ENCODE measurements at places on chromosomes 7 and 10.

- no peak for DNase-seq
Measured at GRCh38 chr7:128117691-128118090, 86.5 kb upstream of the LRRC4 start.

- DNase-seq, result no peak
Measured at GRCh38 chr10:70538195-70538520, 59.6 kb downstream of the PALD1 start.

GRCh38 chr10:127720142-127720541 lies 16.8 kb upstream of the FOXI2 start:
- no peak for DNase-seq

GRCh38 chr10:5566614-5567013 lies 41.9 kb downstream of the CALML3 start:
- no peak for DNase-seq

- no peak for DNase-seq
Measured at GRCh38 chr7:75565132-75565837, 73.2 kb downstream of the SPDYE5 start.

DNA sequence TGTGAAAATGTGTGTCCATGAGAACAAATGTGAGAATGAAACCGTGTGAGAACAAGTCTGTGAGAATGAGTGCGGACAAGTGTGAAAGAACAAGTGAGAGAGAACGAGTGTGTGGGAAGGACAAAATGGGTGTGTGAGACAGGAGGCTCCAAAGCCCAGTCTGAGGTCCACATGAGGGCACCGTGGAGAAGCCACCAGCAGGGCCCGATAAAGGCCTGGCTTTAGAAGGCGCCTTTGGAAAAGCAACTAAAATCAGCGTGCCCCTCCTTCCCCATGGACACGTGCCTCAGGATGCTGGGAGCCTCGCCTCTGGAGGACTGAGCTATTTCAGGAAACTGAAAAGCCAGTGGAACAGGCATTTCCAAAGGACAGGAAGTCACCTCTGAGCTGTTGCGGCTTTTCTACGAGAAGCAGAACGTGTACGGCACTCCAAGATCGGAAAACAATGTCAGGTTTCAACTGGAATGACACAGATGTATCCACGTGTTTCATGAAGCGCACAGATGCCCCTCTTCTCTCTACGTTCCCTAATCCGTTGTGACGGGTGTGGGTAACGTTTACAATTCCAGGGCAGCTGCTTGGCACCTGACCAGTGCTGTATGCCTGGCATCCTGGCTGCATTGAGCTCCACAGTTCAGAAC lies 46.4 kb downstream of the ESYT2 start:
- no peak for DNase-seq

DNA sequence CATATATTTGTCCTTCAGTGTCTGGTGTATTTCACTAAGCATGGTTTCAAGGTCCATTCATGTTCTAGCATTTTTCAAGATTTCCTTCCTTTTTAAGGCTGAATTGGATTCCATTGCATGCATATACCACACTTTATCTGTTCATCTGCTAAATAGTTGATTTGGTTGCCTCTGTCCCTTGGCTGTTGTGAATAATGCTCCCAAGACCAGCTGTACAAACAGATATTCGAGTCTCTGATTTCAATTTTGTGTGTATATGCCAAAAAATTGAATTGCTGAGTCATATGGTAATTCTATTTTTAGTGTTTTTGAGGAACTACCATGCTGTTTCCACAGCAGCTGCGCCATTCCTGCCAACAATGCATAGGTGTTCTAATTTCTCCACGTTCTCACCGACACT lies 216.4 kb downstream of the NRG3 start:
- no peak for DNase-seq

DNA sequence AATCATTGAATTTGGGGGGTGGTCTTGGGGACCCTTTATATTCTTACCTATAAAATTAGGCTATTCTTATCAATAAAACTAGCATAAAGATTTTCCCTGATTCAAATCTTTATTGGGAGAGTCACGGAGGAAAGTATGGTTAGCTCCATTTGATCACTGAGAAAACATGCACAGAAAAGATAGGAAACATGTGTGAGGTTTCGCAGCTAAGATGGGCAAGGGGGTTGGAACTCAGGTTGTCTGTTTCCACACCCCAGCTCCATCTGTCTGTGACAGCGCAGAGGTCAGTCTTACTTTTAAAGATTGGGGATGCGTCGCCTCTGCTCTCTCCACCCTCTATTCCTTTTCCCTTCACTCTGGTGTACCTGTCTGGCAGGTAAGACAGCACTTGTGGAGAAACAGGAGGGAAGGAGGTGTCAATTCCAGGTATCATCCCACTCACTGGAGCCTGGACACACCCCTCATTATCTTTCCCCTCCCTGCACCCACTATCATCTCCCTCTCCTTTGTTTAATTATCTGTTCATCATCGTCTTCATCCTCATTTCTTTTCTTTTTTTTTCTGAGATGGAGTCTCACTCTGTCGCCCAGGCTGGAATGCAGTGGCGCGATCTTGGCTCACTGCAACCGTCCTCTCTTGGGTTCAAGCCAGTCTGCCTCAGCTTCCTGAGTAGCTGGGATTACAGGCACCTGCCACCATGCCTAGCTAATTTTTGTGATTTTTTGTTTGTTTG lies 2.4 kb upstream of the DENND10 start:
- no peak for DNase-seq

DNA sequence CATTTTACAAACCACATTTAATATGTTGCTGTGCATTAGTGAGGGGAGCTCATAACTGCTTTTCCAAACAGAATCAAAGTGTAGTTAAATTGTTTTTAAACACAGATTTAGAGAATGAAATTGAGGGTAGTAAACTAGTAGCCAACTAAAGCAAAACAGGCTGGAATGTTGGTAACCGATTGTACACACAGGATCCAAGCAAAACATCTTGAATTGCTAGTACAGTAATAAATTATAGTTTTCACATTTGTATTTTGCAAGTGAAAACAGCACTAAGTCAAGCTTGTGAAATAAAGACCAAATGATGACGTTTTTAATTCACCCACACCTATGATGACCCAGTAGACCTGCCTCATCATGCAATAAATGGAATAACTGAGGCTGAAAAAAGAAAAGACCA lies 198.3 kb downstream of the HDAC9 start:
- no peak for DNase-seq

- DNase-seq, result no peak
Measured at GRCh38 chr10:120917521-120918250, 66.5 kb downstream of the WDR11 start.

GRCh38 chr7:24866004-24866615 lies 108.8 kb upstream of the GSDME start:
- no peak for DNase-seq

GRCh38 chr10:114044247-114045135 lies 825 bp downstream of the ADRB1 start:
- DNase-seq, result no peak

- no peak for DNase-seq
Measured at GRCh38 chr7:141456711-141457110, 94.5 kb upstream of the AGK start.

DNA sequence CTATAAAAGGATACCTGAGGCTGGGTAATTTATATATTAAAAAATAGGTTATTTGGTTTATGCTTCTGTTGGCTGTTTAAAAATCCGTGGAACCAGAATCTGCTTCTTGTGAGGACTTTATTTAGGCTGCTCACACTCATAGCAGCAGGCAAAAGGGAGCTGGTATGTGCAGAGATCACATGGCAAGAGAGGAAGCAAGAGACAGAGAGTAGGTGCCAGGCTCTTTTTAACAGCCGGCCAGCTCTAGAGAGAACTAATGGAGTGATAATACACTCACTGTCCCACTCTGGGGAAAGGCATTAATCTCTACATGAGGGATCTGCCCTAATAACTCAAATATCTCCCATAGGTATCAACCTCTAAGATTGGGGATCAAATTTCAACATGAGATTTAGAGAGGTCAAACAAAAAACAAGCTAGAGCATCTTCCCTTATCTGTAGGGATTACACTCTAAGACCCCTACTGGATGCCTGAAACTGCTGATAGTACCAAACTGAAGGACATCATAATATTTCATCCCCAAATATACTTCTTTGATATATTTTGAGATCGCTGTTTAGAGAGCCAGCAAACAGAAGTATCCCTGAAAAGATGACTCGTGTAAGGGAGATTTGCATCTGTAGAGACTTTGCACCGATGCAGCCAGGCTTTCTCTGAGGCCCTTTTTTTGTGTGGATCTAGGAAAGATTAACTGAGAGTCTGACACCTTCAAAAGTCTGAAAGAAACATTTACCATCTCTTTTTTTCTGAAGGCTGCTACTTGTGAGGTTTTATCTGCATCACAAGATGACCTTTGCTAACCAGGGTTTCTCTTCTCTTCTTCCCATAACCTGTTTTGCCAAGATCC lies 717.0 kb upstream of the MBL2 start:
- no peak for DNase-seq

DNA sequence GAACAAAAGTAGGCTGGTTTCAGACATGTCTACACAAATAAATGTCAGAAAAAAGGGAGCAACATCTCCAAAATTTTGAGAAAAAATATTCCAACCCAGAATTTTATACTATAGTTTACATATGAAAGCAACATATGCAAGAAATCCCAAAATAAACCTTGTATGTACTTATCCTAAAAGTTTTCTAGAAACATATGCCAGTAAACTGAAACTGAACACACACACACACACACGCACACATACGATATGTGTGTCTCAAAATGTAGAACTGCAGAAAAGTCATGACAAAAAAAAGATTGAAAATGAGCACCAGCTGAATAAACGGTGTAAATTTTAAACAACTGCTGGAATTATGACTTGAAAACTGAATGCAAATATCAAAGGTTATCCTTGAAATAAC lies 81.0 kb downstream of the VPS41 start:
- DNase-seq, result no peak

GRCh38 chr10:31669357-31669756 lies 259.3 kb downstream of the ARHGAP12 start:
- no peak for DNase-seq

DNA sequence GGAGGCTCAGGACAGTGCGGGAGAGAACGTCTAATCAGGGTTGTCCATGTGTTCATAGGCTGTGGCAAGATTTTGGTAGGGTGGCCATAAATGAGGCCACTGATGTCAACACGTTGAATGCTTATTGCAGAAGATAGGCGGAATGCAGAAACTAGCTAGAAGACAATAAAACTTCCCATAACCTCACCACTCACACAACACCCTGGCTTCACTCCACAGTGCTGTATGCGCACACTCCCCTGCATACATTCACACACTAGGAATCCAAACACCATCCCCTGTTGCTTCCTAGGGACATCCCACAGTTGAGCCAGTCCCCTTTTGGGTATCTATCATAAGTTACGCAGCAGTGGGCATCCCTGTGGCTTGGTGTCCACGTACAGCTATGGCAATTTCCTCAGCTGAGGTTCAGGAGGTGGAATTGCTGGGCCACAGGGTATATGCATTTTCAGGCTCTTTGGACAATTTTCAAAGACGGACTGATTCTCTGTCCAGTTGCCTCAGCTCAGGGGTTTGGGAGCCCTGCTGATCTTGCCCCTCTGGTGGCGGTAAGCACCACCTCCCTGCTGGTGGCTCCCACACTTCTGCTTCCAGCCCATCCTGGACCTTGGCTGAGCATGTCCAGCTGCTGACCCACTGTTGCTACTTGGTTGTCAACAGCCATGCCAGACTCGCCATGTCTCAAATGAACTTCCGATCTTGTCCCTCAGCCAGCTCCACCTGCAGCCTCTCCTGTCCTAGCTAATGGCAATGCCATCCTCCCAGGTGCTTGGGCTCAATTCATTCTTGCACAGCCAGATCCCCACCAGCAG lies 36.4 kb downstream of the CDH23 start:
- DNase-seq, result no peak

DNA sequence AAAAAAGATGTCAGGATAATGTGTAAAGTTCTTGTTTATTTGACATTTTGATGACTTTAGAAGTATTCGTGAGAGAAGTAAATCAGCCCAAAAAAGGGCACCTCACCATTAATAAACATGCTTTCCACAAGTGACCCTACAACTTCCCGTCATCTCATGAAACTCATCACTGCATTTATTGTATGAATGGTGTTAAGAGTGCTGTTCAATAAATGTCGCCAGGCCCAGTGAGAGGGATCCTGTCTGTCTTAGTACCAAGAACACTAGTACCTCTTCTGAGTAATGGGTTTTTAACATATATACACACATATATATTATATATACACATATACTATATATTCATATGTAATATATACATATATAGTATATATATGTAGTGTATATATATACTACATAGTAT lies 61.9 kb downstream of the TMEM26 start:
- no peak for DNase-seq

DNA sequence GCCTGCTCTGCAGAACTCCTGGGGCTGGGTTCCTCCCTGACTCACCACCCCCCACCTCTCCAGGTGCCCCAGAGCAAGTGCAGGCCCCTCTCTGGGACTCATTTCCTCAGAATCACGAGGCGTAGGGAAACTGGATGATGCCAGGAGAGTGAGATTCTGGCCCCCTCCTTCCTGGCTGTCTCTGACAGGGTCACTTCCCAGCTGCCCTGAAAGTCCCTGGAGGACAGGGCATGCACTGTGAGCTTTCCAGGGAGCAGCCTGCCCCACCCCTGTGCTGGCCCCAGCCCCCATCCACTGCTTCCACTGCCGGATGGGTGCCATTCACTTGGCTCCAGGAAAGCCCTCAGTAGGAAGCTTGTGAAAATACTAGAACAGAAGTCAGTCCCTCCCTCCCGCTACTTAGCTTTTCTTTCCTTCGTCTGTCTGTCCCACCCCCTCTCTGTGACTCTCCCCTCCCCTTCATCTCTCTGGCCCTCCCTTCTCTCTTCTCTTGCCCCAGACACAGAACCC lies 10.4 kb downstream of the TACR2 start:
- DNase-seq, result no peak

- DNase-seq, result no peak
Measured at GRCh38 chr7:117962366-117962994, 89.2 kb upstream of the CTTNBP2 start.

- no peak for DNase-seq
Measured at GRCh38 chr10:105358911-105359310, 717.8 kb downstream of the SORCS3 start.

GRCh38 chr7:34057136-34057535 lies 151.8 kb downstream of the BMPER start:
- no peak for DNase-seq

GRCh38 chr7:66681491-66682349 lies 53.0 kb downstream of the KCTD7 start:
- peak; percentile 80 for DNase-seq

DNA sequence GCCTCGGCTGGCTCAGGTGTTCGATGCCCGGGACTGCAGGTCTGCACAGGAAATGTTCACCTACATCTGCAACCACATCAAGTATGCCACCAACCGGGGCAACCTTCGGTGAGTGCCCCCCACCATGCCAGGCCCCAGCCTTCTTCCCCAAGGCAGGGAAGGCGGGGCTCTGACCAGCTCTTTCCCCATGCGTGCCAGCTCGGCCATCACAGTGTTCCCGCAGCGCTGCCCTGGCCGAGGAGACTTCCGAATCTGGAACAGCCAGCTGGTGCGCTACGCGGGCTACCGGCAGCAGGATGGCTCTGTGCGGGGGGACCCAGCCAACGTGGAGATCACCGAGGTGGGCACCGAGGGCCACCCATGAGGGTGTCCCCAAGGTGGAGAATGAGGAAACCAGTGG lies 7.5 kb downstream of the NOS3 start:
- no peak for DNase-seq

Data from stimulated activated CD4-positive, alpha-beta T cell treated with anti-CD3 and anti-CD28 coated beads, Interleukin-15, amount 100 ng/mL, for 1 hour (primary cell).